CD8-positive, alpha-beta memory T cell (primary cell): ENCODE measurements at places on chromosomes 2 and 18. TPM values are rescaled to one million over a fixed set of nuclear protein-coding genes. Genes with fewer than 3 reads are reported as not detected.

Gene PROM2
- total RNA-seq: 0.46 TPM

Gene C2orf81
- total RNA-seq: 2.7 TPM

Gene DSG1
- total RNA-seq: not detected

Gene IL1F10
- total RNA-seq: not detected

Gene SPDYA
- total RNA-seq: 0.84 TPM

Gene MAP3K19
- total RNA-seq: not detected

Gene CNPPD1
- 67.0 TPM for total RNA-seq

Gene SLC9A2
- not detected for total RNA-seq

Gene ST6GAL2
- total RNA-seq: not detected

Gene IL36B
- total RNA-seq: not detected

Gene FZD7
- 0.55 TPM for total RNA-seq

Gene UGT1A5
- total RNA-seq: not detected

Gene SLC16A14
- total RNA-seq: 0.27 TPM

Gene L3MBTL4
- 0.07 TPM for total RNA-seq

Gene IL36RN
- not detected for total RNA-seq

Gene CPLX4
- total RNA-seq: not detected

Gene RFTN2
- 0.09 TPM for total RNA-seq

Gene CNDP1
- 0.09 TPM for total RNA-seq

Gene CCDC74B
- total RNA-seq: 0.84 TPM

Gene OSR1
- not detected for total RNA-seq

Gene ARHGAP25
- total RNA-seq: 75.2 TPM

Gene ZDBF2
- 7.6 TPM for total RNA-seq

Gene CD8A
- total RNA-seq: 359 TPM
